Fibroblast of skin of back (primary cell): ENCODE measurements at places on chromosomes 3 and 15.

- no peak for DNase-seq
Measured at GRCh38 chr3:110767838-110768237, 303.8 kb upstream of the NECTIN3 start.

DNA sequence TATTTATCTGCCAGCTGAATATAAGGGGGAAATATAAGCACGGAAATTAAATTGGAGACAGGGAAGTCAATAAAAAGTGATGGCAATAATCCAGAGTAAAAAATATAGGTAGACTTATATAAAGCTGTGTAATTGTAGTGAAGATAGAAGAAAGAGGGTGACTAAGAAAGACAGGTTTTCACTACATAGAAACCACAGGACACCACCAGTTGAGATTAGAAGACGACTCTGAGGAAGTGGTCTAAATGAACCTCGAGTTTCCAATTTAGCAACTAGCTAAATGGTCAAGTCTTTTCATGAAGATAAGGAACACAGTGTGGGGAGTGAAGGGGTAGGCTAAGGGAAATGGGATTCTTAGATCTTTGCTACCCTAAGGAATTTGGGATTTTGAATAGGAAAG is 188.8 kb upstream of the ARL6 start:
- DNase-seq: no peak

DNA sequence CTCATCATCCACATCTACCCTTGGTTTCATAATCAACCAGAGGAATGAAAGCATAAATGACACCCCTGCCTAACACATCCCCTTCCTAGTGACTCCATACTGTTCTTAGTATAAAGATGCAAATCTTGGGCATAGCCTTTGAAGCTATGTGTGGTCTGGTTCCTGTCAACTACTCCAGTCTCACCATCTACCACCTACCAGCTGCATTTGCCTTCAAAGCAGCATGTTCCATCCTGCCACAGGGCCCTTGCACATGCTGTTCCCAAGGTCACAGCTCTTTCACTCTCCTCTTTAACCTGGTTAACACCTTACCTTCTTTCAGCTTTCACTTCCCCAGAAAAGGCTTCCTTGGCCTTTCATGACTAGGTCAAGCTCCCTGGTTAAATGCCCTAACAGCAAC is 62.3 kb upstream of the ARHGEF3 start:
- DNase-seq: no peak

- no peak for DNase-seq
Measured at GRCh38 chr3:121969631-121970030, 52.4 kb downstream of the ILDR1 start.

- no peak for DNase-seq
Measured at GRCh38 chr3:169841171-169841570, 28.5 kb upstream of the LRRC34 start.

- DNase-seq: no peak
Measured at GRCh38 chr15:101633356-101633755, 18.8 kb downstream of the TM2D3 start.

GRCh38 chr3:28575746-28576613 is 227.4 kb upstream of the AZI2 start:
- peak; percentile 38 for DNase-seq

DNA sequence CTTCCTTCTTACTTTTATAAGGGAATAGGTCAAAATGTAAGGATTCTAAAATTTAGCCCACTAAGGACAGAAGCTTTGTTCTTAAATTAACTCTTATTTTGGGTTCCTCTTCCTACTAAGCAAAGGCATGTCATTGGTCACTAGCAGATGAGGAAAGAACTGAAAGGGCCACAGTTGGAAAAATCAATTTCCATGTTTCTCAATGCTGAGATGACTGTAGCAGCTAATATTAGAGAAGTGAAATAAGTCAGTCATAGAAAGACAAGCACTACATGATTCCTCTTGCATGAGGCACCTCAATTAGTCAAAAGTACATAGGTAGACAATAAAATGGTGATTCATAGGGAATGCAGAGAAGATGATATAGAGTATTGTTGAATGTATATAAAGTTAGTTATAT is 353.7 kb downstream of the RSL24D1 start:
- no peak for DNase-seq
